ENCODE measurements at places on chromosomes 16 and 17.

DNA sequence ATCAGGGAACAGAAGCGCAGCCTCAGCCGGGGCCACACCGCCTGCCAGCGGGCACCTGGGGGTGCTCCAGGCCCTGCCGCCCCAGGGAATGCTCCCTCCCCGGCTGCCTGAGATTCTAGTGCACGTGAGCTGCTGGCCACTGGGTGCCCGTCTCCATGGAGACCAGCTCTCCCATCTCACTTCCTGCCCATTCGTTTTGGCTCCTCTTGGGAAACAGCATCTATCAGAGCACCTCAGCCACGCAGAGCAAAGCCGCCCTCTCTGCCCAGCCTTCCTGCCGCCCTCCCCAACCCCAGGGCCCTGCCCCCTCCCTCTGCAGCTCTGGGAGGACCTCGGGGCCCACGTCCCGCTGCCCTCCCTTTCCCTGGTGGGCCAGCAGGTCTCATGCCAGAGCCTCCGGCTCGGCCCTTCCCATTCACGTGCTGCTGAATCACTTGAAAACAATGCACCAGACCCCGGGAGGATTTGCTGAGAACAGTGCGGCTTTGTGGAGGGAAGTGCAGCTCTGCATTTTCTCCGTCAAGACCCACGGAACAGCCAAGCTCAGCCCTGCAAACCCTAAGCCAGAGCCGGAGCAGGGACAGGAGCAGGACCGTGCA, 19.4 kb downstream of the CEP295NL start:
- peak; percentile 83 for DNase-seq

GRCh38 chr17:41167561-41167960, 460 bp downstream of the KRTAP4-3 start:
- DNase-seq: peak; percentile 32

DNA sequence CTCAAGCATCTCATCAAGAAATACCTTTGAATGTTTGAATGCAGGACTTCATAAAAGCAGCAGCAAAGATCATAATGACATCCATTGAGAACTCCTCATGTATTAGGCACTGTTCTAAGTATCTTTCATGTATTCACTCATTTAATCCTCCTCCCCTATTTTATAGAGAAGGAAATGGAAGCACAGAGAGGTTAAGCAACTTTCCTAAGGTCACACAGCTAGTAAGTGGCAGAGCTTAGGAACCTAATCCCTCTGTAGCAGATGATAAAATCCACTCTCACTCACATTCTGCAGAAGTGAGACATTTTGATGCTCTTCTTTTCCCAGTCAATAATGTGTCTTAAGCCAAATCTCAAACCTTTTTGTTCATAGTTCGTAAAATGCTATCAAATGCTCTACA, 350.8 kb upstream of the C16orf82 start:
- no peak for DNase-seq

GRCh38 chr17:73691321-73691766, 47.1 kb upstream of the SDK2 start:
- no peak for DNase-seq

Data from DMS153 (cell line).